Stimulated activated CD4-positive, alpha-beta T cell treated with anti-CD3 and anti-CD28 coated beads, Interleukin-2, amount 100 ng/mL, for 24 hours (primary cell): ENCODE measurements at places on chromosomes 11 and 22.
A peak's percentile ranks its signal among the peaks of the same experiment; 100 is the strongest.

DNA sequence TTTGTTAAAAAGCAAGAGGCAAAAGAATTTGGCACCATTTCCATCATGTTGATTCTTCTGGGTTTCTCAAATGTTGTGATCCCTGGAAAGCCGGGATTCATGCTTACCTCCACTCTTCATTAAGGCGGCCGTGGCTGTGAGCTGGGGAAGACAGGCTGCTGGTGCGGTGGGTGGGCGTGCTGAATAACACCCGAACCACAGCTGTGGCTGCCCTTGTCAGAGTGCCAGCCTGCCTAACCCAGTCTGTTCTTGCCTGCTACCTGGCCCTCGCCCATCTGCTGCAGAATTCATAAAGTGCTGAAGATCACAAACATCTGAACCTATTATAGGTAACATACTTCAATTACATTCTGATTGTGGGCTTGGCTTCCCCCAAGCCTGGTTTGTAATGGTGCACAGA lies 95.8 kb upstream of the RCN1 start:
- no peak for DNase-seq

GRCh38 chr11:12943311-12943710 lies 65.8 kb upstream of the RASSF10 start:
- DNase-seq: no peak

- DNase-seq: no peak
These were observed 497.3 kb downstream of the MIAT start for GRCh38 chr22:27154717-27155116.

GRCh38 chr11:37280200-37280599 lies 682.2 kb upstream of the RAG2 start:
- no peak for DNase-seq

GRCh38 chr22:37182949-37183245 lies 5.2 kb downstream of the C1QTNF6 start:
- DNase-seq: no peak

- DNase-seq: no peak
These were observed 20.1 kb upstream of the NXPE4 start for GRCh38 chr11:114615448-114616361.

DNA sequence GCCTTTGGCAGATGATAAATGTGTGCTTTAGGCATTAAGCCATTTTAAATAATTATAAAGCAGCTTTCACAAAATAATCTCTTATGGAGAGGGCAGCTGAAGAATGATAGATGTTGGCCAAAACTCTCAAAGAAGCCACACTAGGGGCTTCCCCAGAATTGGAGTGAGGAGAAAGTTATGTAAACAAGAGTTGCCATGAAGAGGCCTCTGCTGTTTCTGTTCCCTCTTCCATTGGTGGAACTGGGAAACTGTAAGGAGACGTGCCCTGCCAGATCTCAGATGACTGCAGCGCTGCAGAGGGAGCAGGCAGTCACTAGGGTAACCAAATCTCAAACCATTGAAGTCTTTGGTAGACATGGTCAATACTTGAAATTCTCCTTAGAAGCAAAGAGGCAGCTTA lies 19.4 kb upstream of the APLP2 start:
- no peak for DNase-seq

- no peak for DNase-seq
These were observed 81.8 kb downstream of the SFI1 start for GRCh38 chr22:31578171-31578570.

DNA sequence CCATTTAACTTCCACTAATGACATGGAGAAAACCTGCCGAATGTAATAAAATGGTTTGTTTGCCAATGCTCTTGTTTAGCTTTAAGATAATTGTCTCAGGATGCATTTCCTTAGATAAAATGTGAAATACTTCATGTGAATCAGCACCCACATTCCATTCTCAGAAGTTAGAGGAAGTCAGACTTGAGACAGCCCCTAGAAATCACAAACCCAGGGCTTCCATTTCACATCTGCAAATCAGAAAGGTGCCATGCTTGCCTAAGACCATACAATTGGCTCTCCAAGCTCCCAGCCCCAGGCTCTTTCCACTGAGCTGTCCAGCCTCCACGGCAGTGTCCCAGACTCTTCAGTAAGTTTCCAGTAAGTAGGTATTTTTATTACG lies 35.6 kb upstream of the ADORA2A start:
- no peak for DNase-seq

DNA sequence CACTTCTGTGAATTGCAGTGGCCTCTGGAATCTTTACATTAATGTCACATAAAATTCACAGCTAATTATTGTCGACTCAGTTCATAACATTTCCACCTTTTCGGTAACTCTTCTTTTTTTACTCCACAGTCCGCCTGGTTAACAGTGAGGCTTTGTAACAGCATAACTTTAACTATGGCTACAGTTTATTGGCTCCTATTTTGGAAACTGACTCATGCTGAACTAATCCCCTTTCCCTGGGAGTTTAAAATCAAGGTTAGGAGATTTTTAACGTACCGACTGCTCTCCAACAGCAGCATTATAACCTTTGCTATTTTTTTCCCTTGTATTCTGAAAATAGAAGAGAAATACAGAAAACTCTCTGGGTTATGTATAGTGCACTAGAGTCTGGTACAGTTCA lies 3.2 kb upstream of the POGLUT3 start:
- no peak for DNase-seq

- no peak for DNase-seq
These were observed 14.7 kb downstream of the IGLL1 start for GRCh38 chr22:23565305-23565914.

- no peak for DNase-seq
These were observed 1262.6 kb downstream of the TBC1D22A start for GRCh38 chr22:48025096-48025495.

DNA sequence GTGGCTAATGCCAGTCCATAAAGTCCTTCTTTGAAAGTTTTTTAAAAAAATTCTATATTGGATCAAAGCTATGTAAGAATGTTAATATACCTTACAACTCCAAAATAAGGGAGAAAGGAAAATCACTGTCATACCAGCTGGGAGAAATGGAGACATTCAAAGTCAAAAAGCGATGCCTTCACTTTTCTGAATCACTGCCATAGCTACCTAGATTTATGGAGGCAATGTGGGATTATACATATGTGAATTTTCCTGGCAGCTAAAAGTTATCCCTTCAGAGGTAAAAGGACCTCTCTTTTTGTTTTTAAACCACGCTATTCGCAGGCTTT lies 59.6 kb upstream of the PDE3B start:
- DNase-seq: no peak

GRCh38 chr11:131246663-131247062 lies 123.8 kb upstream of the NTM start:
- no peak for DNase-seq

DNA sequence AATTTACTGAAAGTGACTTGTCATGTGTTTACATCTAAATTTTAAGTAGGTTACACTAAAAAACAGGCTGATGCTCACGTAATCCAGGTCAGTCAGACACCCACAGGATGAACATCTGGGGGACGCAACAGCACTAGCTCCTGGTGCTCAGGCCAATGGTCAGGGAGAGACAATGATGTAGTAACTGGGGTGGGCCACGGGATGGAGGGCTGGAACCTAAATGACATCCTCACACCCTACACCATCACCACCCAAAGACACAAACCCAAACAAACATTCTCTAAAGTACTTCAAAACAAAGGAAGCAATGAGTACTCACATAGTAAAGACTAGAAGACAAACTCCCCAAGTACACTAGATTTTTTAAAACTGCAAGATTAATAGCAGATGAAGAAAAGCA lies 53.5 kb upstream of the SLC25A1 start:
- DNase-seq: no peak

DNA sequence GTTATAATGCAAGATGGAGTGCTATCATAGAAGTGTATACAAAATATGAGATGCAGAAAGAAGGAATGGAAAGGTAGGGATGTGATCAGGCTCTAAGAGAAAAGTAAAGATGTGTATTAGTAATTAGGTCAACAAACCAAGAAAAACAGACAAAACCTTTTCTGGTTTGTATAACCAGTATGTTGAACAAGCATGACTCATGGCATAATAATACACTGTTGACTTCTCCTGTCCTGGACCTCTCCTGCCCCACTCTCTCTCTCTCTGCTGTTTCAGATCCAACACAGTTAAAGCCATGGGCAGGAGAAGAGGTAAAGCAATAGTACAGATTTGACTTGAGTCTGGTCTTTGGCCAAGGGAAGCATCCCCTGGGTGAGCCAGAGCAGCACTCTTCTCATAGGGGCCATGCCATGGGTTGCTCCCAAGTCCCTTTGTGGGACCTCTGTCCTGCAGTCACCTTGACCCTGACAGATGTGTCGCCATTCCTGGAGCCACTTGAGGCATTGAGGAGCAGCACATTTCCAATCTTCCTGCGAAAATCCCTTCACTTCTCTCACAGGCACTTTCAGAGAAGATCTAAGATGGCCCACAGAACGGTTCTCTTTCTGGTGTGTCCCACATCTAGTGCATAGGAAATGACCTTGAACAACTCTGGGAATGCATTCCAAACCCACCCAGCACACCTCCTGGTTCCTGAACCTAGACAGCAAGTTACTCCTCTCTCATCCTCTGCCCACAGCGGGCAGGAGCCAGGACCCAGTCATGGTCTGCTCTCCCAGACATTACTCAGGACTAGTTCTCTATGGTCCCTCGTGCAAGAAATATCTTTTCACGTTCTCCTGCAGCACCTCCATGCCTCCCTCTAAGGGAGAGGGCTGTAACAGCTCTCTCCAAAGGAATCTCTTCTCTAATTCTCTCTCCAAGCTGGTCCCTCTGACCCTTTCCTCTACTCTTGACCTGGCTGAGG lies 58.2 kb upstream of the PRSS23 start:
- no peak for DNase-seq

DNA sequence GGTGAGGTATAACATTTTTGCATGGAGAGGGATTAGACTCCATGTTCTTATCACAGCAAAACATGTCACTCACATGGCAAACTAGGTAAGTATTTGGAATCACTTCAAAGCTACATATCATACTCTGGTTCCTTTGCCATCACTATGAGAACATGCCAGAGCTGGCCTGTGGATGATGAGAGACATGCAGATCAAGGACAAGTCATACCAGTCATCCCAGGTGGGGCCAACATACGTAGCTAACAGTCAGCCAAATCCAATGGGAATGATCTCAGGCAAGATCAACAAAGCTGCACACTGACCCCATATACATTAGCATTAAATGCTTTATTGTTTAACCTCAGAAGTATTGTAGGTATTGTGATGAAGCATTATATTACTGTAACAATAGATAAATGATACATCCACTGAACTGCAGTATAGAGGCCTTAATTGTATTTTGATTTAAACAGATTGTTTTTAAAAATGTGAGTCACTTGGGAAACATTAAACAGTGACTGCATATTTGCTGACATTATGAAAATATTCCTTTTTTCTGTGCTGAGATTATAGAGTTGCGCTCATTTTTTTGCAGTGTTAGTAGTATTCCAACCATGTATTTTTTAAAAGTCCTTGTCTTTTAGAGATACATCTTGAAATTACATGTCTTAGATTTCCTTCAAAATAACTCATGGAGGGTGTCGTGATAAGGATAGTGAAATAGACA lies 37.3 kb upstream of the ARL14EP start:
- DNase-seq: no peak

- DNase-seq: no peak
These were observed 96.3 kb downstream of the SWAP70 start for GRCh38 chr11:9760193-9760575.

- DNase-seq: no peak
These were observed 3.5 kb upstream of the IFITM2 start for GRCh38 chr11:304061-304506.

GRCh38 chr11:2511421-2512369 lies 66.9 kb downstream of the KCNQ1 start:
- DNase-seq: peak; percentile 6

GRCh38 chr22:45084400-45084920 lies 74.7 kb upstream of the PHF21B start:
- no peak for DNase-seq

DNA sequence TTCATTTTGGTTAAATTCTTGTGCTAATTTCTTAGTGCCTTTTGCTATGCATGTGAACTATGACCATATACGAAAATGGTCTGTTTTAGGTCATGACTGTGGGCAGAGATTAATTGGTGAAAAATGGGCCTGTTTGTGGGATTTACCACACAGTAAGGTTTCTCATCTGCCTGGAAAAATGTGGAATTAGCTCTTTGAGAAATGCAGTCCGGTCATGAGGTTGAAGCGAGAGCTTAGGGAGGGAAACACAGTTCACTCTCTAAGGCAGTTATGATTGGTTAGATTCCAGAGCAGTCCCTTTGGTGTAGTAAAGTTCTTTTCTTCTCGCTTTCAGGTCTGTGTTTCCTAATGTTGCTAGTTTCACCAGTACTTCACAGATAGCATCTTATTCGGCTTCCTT lies 1.2 kb upstream of the PDE3B start:
- DNase-seq: no peak

GRCh38 chr11:133078591-133079404 lies 453.5 kb downstream of the OPCML start:
- peak; percentile 45 for DNase-seq

- DNase-seq: no peak
These were observed 264.2 kb upstream of the PITPNB start for GRCh38 chr22:28183078-28183860.

GRCh38 chr22:39617342-39617741 lies 46.8 kb downstream of the CACNA1I start:
- DNase-seq: peak; percentile 33

- DNase-seq: no peak
These were observed 33.7 kb downstream of the RNF121 start for GRCh38 chr11:71962428-71963038.

- DNase-seq: no peak
These were observed 98.2 kb upstream of the NAV2 start for GRCh38 chr11:19614370-19614940.

- DNase-seq: no peak
These were observed 20.0 kb upstream of the CASP12 start for GRCh38 chr11:104918113-104918824.

DNA sequence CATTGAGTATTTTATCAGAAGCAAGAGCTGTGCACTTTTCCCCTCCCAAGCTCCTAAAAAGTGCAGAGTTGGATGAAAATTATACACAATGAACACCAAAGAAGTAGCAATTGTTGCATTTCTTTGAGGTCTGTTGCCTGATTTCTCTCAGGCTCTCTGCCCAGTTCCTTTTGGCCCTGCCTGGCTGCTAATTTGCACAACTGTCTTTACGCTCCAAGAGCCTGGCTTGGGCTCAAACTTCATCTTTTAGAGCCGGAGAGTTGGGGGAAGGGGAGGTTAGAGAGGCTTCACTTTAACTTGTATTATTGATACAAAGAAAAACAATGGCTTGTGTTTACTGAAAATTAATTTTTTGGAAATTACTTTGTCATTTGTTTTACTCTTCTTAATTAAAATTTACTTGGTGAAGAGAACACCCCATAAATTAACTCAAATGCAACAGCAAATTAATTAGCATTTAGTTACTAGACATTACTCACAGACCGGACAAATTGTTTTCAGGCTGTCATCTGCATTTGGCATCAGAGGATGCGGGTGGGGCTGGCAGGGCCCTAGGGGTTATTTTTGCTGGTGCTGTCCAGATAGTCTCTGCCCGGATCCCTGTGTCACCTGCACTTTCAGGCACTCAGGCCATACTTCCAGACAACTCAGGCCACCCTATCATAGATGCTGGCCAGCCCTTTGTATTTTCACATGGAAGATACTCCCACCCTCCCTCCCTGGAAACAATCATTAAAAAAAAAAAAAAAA lies 407.3 kb downstream of the NXPE2 start:
- no peak for DNase-seq
